ENCODE measurements at places on chromosomes 7 and 10.

GRCh38 chr10:131076356-131076755 is 235.2 kb downstream of the TCERG1L start:
- DNase-seq = no peak

DNA sequence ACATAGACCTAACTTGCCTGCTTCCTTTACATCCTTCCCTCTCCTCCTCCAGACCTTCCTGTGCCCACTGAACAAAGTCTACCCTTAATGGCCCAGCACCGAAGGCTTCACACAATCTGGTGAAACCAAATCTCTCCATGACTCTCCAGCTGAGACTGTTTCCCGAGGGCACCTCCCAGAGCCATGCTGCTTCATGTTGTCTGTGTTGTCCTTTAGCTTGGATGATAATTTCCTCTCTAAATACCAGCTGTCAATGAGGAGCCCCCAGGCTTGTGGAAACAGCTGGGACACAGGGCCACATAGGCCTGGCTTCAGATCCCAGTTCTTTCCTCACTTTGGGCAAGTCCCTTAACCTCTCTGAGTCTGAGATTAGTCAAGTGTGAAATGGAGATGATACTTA is 54.3 kb downstream of the DLD start:
- no peak for DNase-seq

- DNase-seq = no peak
These were observed 17.2 kb downstream of the SAP25 start for GRCh38 chr7:100556541-100556940.

GRCh38 chr7:116491887-116492653 is 7.5 kb upstream of the CAV2 start:
- no peak for DNase-seq

DNA sequence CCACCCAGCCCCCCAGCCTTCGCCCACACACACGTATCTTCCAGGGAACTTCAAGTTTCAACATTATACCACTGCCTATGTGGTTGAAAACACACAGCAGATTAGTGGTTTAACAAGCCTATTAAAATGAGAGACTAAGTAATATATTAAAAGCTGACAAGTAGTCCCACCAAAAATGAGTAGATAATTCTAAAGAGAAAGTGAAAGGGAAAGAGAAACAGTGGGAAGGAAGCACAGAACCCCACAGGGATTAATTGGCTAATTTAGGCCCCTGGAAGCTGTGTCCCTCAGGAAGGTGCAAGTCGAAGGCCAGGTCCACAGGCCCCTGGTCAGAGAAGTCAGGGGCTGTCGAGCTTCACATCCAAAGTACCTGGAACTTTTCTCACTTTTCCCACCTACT is 210.5 kb upstream of the YAE1 start:
- DNase-seq = no peak

DNA sequence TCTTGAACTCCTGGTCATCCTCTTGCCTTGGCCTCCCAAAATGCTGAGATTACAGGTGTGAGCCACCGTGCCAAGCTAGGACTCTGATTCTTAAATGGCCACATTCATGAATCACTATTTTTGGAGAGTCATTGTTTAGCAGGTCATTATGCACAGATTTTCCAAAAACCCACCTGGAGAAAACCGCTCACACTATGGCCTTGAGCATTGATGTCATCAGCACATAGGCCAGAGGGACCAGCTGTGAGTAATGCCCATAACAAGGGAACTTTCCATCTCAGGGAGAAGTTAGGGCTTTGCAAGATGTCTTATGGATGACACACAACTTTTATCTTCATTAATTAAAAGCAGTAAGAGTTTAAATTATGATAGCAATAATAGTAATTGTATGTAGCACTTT is 86.4 kb upstream of the KIF5B start:
- DNase-seq = no peak

DNA sequence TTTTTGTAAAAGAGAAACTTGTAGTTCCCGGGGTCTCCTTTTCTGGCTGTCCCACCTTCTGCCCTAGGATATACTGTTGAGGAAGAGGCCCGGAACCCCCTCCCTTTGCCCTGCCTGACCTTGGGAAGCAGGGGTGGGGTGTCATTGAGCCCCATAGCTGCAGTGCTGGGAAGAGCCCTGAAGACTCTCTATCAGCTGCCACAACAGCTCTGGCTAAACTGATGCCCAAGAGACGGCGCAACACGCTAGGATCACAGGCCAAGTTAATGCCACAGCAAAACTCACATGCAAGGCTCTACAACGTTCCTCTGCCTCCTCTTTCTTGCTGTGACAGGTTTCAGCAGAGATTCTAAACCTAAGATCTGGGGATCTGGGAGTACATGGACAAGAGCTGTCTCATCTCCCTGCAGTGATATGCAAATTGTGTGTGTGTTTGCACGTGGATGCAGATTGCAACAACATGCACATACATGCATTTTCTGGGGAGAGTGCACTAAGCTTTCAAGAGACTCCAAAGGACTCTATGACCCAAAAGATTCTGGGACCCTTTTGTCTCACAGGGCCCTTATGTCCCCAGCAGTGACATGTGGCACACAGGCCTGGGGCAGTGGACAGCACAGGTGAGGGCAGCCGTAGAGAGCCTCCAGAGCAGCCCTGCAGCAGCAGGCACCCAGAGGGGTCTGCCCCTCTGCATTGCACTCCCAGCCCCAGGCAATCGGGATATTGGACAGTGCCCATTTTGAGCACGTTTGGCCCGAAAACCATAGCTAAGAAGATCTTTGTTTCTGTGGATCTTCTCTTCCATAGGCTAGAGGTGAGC is 2.5 kb downstream of the RASSF4 start:
- no peak for DNase-seq

GRCh38 chr10:78078539-78079330 is 45.1 kb downstream of the RPS24 start:
- no peak for DNase-seq

GRCh38 chr7:90720984-90721760 is 125.1 kb downstream of the CDK14 start:
- DNase-seq = no peak

GRCh38 chr10:21993360-21994001 is 10.0 kb downstream of the DNAJC1 start:
- DNase-seq = no peak

DNA sequence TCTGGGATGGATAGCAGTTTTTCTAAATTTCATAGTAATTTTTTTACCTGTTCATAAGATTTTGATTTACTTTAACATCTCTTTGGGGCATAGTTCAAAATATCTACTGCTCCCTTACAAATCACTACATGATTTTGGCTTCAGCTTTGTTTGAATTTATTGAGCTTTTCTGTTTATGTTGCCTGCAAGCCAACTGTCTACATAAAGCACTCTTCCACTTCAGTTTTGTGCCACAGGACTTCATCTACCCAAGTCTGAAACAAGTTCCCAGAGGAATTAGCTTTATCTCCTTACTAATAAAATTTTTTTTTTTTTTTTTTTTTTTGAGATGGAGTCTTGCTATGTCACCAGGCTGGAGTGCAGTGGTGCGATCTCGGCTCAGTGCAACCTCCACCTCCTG is 45.4 kb upstream of the KMT2E start:
- DNase-seq = no peak

DNA sequence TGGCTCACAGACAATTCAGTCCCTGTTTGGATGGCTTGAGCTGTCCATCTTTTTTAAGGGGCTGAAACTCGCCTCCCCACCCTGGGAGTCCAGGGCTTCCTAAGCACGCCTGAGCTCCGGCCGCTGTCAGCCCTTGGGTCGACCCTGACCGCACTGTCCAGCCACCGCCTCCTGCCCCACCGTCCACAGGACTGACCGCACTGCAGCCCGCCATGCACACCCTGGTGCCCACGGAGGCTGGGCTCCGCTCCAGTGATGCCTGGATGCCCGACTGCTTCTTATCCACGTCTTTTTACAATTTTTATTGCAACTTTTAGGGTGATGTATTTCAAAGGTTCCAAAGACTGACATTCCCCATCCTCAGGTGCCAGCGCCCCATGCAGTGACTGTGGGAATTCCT is 39.4 kb upstream of the FOXL3 start:
- DNase-seq = no peak

DNA sequence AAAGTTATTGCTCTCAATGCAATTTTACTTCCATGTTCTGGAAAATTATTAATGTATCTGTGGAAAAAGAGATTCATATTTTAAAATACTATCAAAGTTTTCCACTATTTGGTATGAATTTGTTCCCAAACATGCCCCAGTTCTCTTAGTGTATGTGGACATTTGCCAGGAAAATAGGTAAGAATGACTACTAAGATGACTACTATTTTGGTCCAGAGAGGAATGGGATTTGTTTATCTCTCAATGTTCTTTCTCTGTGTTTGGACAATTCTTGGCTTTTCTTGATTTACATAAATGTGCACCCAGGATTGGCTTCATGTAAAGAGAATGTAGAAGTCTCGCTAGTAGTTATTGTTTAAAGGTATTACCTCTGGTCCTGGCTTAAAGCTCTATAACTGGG is 60.3 kb upstream of the POT1 start:
- DNase-seq = no peak

- no peak for DNase-seq
These were observed 17.6 kb downstream of the BHLHA15 start for GRCh38 chr7:98228801-98229200.

DNA sequence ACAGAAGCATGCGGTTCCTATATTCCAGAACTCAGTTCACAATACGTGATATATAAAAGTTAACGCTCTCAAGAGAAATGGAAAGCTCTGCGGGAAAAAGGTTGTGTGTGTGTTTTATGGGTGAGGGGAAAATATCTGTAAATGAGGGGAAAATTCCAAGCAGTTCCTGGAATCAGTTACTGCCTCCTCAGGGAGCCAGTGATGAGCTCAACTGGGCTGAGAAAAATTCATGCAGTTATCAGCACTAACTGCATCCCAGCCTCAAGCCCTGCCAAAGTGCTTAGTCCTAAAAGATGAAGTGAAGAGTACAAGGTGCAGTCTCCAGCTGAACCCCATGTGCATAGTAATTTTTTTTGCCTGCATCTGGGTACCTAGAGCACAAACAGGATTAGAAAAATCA is 191.9 kb downstream of the CDK14 start:
- DNase-seq = no peak

- DNase-seq = no peak
These were observed 21.8 kb downstream of the RPA3 start for GRCh38 chr7:7696458-7697119.

DNA sequence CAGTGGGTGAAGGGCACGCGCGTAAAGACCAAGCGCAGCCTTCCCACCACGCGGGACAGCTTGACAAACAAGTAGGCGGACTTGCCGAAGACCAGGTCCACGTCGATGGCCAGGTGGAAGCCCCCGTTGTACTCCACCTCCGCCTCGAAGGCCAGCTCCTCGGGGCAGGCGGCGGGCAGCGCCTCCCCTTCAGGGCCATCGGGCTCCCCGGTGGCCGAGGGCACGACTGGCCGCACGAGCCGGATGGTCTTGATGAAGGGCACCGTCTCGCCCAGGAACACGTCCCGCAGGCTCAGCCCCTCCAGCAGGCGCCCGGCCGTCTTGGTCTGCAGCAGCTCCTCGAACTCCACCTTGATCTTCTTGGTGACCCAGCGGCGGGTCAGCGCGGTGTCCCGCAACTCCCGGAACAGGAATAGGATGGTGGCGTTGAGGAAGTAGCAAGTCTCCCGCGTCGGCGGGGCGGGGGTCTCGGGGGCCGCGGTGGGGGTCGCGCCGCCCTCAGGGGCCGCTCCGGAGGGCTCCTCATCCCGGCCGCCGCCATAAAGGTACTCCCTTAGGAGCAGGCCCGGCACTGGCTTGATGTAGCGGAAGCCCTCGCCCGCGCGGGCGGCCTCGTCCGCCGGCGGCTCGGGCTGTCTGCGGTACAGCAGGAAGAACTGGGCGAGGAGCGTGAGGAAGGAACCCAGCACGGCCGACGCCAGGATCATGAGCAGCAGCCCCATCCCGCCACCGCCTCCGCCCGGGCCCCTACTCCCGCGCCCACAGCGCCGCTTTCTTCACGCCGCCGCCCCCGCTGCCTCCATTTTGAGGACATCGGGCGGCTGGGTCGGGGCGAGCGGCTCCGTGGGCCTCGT is 507 bp downstream of the PDZD8 start:
- DNase-seq = peak; percentile 43

GRCh38 chr10:122010405-122011050 is 21.6 kb downstream of the TACC2 start:
- no peak for DNase-seq

Measured in CD8-positive, alpha-beta T cell (primary cell).